ENCODE measurements at places on chromosomes 5 and 9.

GRCh38 chr5:123452401-123452800, 29.2 kb upstream of the CEP120 start:
- DNase-seq, result no peak

DNA sequence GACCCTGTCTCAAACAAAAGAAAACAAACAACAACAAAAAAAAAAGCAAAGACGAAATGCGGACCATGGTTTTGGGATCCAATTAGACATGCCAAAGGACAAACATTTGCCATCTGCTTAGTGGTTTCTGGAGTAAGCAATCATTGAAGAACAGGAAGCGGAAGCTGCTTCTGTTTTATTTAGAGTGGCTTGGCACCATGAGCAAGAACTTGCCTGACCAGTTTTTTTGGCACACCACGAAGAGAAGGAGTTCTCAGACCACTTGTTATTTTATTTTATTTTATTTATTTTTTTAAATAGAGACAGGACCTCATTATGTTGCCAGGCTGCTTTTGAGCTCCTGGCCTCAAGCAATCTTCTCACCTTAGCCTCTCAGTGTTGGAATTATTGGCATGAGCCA, 17.0 kb downstream of the BTF3 start:
- no peak for DNase-seq

DNA sequence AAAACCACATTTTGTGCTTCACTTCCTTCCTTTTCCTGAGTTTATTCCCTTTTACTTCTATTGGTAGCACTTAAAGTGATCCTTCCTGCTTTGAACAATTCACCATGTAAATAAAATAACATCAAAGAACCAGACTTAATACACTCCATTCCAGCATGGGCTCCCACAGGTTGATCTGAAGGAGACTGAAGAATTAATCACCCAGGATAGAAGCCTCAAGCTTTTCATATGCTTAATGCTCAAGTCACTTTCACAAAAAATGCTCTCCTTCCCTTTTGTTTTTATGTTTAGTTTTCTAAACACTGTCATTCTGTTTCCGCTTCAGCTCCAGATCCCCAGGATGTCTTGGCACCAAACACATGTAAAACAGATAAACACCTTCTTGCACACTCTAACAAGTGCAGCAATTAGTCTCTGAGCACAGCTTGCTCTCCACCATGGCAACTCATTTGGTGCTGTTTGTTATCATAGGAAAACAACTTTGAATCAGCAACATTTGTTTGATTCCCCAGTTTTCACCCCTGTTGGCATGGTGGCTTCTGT, 37.0 kb downstream of the DMRTA1 start:
- DNase-seq, result no peak

GRCh38 chr9:27337236-27337635, 40.3 kb upstream of the EQTN start:
- no peak for DNase-seq

DNA sequence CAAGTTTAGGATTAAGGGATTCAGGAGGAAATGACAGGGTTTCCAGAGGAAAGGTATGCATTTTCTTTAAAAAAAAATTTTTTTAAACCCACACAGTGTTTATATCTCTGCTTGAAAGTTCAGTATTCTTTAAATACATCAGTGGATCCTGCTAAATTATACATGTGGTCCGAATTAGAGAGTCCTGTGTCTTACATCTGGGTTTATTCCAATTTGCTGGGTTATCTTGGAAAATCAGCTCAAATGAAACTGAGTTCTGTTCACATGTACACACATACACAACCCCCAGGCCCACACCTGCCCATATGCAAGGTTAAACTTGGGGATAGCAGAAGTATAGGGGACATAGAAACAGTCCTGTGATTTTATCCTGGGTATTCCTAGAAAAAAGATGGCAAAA, 493.7 kb downstream of the ZNF608 start:
- DNase-seq, result no peak

Data from CD4-positive, alpha-beta memory T cell (primary cell).